Posterior vena cava (tissue), 2 donors: ENCODE measurements at places on chromosomes 16 and 17. TPM values are rescaled to one million over a fixed set of nuclear protein-coding genes. Genes with fewer than 3 reads are reported as not detected.

- peak; percentile 53 for DNase-seq
These were observed 825.4 kb downstream of the KCNJ18 start for GRCh38 chr17:22517716-22518115.

C16orf96 gene
- 0.09 TPM for total RNA-seq

PAM16 gene
- total RNA-seq: 28.8 TPM

ADAMTS18 gene
- total RNA-seq: 1.0 TPM
